ENCODE measurements at places on chromosomes 6 and 20.

GRCh38 chr6:65776332-65776731 is 69.3 kb upstream of the EYS start:
- DNase-seq, result no peak

GRCh38 chr20:40797425-40797824 is 108.4 kb upstream of the MAFB start:
- DNase-seq, result no peak

DNA sequence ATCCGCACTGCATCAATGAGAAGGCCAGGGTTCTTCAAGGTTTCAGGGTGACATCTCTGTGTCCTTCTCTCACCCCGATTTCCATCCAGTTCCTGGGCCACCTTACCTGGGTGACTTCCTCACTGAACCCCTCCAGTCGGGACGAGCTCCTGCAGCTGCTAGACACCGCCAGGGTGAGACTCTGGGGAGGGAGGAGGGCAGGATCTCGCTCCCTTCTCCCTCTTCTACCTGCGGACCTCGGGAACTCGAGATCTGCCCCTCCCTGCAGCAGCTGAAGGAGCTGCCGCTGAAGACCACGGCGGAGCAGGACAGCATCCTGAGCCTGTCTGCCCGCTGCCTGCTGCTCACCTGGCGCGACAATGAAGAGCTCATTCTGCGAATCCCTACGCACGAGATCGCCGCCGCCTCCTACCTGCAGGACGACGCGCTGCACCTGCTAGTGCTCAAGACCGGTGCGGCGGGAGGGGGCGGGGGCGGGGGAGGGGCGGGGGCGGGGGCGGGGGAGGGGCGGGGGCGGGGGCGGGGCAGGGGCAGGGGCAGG is 7.5 kb downstream of the CCM2L start:
- no peak for DNase-seq

DNA sequence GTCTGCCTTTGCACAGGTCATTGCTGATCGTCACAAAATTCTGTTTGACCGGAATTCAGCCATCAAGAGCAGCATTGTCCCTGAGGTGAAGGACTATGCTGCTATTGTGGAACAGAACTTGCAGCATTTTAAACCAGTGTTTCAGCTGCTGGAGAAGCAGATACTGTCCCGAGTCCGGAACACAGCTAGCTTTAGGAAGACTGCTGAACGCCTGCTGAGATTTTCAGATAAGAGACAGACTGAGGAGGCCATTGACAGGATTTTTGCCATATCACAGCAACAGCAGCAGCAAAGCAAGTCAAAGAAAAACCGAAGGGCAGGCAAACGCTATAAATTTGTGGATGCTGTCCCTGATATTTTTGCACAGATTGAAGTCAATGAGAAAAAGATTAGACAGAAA is 24.6 kb upstream of the CALHM6 start:
- DNase-seq, result no peak

- DNase-seq, result no peak
These were observed 200.7 kb upstream of the ECI2 start for GRCh38 chr6:4336084-4336483.

DNA sequence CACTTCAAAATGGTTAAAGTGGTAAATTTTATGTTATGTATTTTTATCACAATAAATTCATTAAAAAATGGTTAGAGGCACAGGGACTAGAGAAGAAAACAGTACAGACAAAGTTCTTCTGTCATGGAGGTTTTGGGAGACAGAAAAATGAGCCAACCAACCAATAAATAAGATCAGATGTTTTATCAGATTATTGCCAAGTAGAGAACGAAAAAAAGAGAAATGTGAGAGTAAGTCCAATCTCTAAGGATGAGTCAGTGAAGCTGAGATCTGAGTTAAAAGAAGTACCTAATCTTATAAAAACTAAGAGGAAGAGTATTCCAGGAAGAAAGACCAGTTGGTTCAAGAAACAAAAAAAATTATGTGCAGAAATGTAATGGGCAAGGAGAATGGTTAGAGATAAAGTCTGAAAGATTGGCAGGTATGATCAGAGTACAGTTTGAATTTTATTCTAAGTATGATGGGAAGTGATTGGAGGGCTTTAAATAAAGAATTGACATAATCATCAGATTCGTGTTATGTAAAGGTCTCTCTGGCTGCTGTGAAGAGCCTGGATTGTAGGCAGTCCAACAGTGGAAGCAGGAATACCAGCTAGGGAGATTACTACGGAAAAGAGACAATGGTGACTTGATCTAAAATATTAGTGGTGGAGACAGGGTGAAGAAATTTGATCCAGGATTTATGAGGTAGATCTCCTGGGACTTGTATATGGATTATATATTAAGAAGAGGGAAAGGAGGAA is 79.6 kb downstream of the RCAN2 start:
- DNase-seq, result no peak

DNA sequence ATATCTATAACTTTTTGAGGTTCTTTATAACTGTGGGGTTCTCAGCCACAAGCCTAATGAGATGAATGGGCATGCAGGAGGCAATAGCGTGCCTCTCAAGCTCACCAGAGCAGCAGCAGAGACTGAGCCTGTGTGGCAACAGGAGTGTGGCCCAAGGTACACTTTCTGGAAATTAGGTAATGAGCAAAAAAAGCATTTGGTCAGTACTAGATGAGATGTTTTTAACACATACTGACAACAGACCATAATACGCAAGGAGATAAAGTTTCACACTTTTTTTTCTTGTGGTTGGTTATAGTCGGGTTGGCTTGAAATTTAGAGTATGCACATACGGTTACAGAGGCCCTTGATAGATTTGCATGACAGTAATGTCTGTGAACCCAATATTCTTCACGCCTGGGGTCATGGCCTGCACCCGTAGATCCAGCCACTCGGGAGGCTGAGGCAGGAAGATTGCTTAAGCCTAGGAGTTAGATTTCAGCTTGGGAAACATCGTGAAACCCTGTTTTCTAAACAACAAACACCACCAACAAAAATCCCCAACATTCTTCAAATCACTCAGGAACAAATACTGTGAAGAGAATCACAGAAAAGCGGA is 300.1 kb downstream of the GMDS start:
- no peak for DNase-seq

GRCh38 chr6:31441365-31442267 is 38.2 kb downstream of the MICA start:
- no peak for DNase-seq

Data from cortex of kidney (tissue), 1 donor.